ENCODE measurements at places on chromosomes 5 and 9.

GRCh38 chr5:74657165-74657564, 16.6 kb upstream of the ENC1 start:
- DNase-seq, result no peak

GRCh38 chr5:158384535-158385481, 525.9 kb upstream of the CLINT1 start:
- DNase-seq, result peak; percentile 96

- peak; percentile 47 for DNase-seq
Measured at GRCh38 chr5:56264417-56265025, 31.4 kb upstream of the ANKRD55 start.

- DNase-seq, result no peak
Measured at GRCh38 chr5:180120237-180121101, 48.9 kb upstream of the RNF130 start.

GRCh38 chr9:121179930-121180681, 21.6 kb downstream of the RAB14 start:
- no peak for DNase-seq

All from AG10803 (cell line).